ENCODE measurements at places on chromosomes 7 and 10.

GRCh38 chr10:105195831-105196230, 554.7 kb downstream of the SORCS3 start:
- DNase-seq, result no peak

GRCh38 chr10:64505501-64505900, 984.3 kb downstream of the REEP3 start:
- DNase-seq, result no peak

DNA sequence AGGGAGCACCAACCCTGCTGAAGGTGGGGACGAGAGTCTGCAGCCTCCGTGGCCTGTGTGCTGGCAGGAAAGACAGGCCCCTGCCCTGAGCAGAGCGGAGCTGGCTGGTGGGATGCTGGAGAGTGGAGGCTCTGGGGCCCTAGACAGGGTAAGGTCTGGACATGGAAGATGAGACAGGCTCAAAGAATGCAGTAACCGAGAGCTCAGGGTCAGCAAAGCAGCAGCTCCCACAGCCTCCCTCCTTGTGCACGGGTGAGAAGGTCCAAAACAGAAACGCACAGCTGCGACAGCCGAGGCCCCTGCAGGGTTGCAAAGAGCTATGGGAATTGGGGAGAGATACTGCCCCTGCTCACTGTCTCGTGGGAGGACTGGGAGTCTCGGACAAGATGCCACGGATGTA, 80.5 kb downstream of the TNS3 start:
- no peak for DNase-seq

- no peak for DNase-seq
These were observed 26.0 kb upstream of the PLEKHA1 start for GRCh38 chr10:122348512-122348911.

DNA sequence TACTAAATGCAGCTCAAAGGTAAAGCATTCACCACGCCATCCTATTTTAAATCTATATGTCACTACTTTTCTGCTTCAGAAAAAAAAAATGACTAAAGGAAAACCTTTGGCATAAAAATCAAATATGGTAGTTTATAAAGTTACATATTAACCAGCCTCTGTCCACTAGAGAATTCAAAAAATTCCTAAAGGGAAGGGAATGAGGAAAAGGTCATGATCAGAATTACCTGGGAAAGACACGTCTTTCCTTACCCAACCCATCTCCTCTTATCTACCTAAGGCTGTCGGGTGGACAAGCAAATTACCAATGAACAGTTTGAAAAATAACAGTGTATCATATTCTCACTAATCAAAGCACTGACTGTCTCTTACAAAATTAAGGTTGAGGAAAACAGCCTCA, 100.7 kb upstream of the TMEM106B start:
- DNase-seq, result no peak

DNA sequence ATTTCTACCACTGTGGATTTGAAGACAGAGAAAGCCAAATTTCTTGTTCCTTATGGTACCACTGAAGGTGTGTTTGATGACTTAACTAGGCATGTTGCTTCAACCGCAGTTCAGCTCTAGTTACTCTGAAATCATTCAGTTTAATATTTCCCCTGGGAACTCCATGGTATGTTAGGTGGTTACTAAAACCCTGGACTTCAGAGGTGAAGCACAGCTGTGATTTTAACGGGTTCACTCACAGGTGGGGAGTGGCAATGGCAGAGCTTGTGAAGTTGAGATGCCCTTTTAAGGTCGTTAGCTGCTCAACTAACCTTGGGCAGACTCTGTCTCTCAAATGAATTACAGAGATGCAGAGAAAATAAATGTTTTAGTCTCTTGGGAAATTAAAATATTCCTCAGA, 163.6 kb upstream of the PHYHIPL start:
- no peak for DNase-seq

GRCh38 chr10:99530108-99531025, 2.4 kb upstream of the NKX2-3 start:
- no peak for DNase-seq

- DNase-seq, result no peak
These were observed 32.8 kb downstream of the UBTD1 start for GRCh38 chr10:97531401-97531986.

GRCh38 chr10:102616066-102616770, 28.1 kb upstream of the TRIM8 start:
- DNase-seq, result peak; percentile 88

- peak; percentile 38 for DNase-seq
These were observed 79.0 kb upstream of the CHST15 start for GRCh38 chr10:124172181-124172916.

GRCh38 chr7:47669178-47669891, 87.4 kb upstream of the TNS3 start:
- DNase-seq, result peak; percentile 43

- DNase-seq, result peak; percentile 59
These were observed 59.1 kb upstream of the CALD1 start for GRCh38 chr7:134720091-134720935.

- DNase-seq, result no peak
These were observed 898.5 kb upstream of the KCND2 start for GRCh38 chr7:119374436-119374835.
